Left renal pelvis (tissue), 4 donors: ENCODE measurements at places on chromosomes 13 and 19. TPM values are rescaled to one million over a fixed set of nuclear protein-coding genes. Genes with fewer than 3 reads are reported as not detected.

ZNF175 gene
- 18.2 TPM for polyA plus RNA-seq

- DNase-seq, result no peak
These were observed 149.7 kb upstream of the SPACA7 start for GRCh38 chr13:112226320-112227002.

GRCh38 chr19:38395381-38396114 lies 7.1 kb downstream of the SPRED3 start:
- no peak for DNase-seq

GRCh38 chr19:27889156-27889555 lies 1323.8 kb downstream of the UQCRFS1 start:
- no peak for DNase-seq

TEX29 gene
- not detected for polyA plus RNA-seq

DNA sequence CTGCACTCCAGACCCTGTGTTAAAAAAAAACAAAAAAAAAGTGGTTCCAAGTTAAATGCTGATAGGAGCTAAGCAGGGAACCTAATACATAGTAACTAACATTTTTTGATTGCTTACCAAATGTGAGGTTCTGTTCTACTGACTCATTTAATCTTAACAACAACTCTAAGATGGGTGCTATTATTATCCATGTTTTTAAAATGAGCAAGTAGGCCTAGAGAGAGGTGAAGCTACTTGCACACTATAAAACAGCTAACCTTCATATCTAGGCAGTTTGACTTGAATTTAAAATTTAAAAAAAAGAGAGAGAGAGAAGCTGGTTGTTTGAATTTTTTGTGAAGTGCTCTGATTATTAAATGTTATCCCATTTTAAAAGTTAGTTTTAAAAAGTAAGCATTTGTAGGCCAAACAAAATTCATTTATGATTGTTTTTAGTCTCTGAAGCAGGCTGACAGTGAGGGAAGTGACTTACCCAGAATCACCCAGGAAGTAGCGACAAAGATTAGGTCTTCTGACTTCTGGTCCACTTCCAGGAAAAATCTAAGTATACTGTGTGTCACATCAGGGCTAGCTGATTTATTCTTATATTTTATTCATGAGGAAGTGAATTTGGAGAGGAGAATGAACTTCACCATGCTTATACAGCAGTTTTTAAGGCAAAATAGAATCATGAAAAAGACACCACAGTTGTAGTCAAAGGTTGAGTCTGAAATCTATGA lies 2.4 kb downstream of the SIGLECL1 start:
- DNase-seq, result no peak

DNA sequence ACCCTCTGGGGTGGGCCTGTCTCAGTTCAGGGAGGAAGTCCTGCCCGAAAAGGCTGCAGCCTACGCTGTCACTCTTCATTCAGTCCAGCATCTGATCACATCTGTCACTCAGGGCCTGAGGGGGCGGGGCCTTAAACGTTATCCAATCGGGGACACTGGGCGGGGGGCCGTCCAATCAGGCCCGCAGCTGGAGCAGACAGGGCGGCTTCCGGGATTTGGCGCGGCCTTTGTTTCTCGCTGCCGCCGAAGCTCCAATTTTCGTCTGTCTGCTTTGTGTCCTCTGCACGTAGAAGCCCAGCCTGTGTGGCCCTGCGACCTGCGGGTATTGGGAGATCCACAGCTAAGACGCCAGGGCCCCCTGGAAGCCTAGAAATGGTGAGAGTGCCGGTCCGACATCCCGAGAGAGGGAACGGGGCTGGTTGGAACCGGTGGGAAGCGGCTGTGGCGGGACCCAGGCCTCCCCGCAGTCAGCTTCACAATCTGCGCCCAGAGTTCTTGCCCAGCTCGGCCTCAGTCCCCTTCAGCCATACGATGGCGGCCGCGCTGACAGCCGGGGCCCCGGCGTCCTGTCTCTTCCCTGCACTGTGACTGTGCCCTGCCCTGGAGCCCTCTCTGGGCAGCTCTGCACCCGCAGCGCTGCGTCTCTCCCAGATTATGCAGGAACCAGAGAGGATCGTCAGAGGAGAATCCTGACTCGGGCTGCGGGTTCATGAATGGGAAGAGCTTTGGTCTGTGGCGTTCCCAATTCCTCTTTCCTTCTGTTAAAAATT lies at the start of gene ZNF730:
ZNF730 (plus strand) TSS at position 224 of the 770 bp plus-strand sequence; CDS start at position 373, 149 bp downstream.
- DNase-seq, result peak; percentile 53

DNA sequence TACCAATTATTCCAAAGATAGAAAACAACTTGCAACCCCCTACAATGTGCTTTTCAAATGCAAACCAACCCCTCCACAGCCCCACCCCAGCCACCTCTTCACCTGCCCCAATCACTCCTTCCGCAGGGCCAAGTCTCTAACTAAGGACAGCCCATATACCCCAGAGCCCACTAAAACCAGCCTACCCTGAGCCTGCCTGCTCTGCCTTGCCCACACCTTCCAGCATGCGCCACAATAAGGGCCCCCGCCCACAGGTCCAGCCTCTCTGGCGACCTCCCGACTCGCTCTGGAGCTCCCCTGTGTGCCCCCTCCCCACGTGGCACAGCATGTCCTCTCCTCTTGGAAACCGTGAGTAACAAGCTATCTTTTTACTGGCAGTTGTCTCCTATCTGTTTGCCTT lies 42.8 kb upstream of the MEDAG start:
- no peak for DNase-seq

ATCAY gene
- polyA plus RNA-seq, result 0.36 TPM

KLK2 gene
- polyA plus RNA-seq, result 0.26 TPM

DCT gene
- 0.34 TPM for polyA plus RNA-seq

DNA sequence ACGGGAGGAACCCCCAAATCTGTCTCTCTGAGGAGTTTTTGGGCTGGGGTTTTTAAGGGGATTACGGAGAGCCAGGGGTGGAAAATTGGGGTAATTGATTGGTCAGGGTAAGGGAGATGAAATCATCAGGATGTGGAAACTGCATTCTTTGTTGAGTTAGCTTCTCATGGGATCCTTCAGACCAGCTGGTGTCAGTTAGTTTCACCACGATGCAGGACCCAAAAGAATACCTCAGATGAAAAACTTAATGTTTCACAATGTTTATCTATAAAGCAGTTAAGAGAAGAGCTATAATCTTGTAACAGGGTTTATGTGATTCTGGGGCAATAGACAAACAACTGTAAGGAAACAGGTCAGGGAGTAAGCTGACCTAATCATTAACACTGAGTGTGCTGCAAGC lies 230.8 kb downstream of the POU4F1 start:
- DNase-seq, result no peak

- DNase-seq, result no peak
These were observed 142.2 kb downstream of the FGF9 start for GRCh38 chr13:21813110-21813509.

URAD gene
- polyA plus RNA-seq, result not detected

FKRP gene
- 20.1 TPM for polyA plus RNA-seq

DNA sequence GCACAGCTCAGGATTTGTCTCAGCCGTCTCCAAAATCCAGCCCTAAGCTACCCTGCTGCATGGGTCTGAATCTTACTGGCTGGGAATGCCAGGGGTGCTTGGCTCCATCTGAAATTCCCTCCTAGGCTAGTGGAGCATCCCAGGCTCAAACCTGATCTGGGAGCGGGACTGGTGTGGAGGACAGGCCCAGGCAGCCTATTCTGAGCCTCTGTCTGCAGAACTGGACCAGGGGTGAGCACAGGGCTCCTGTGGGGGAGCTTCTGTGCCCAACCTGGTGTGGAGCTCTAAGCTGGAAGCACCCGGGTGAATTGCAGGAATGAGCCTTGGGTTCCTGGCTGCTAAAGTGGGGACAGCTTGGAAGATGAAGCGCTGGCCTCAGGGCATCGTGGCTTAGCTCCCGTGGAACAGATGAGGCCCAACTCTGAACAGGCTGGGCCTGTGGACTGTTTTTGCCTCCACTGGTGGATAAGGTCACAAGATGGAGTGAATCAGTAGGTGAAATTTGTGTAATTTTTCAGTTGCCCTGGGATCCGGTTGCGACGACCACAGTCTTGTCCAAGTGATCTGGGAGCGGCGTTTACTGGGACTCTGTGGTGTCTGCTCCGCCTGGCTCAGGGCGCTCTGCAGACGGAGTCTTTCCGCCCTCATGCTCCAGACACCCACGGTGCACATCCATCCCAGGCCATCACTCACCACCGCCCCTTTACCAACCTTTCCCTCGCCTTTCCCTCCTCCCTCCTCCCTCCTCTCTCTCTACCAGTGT lies 79.5 kb downstream of the TEX29 start:
- no peak for DNase-seq

- DNase-seq, result no peak
These were observed 808 bp downstream of the SLITRK5 start for GRCh38 chr13:87671753-87672605.

DNA sequence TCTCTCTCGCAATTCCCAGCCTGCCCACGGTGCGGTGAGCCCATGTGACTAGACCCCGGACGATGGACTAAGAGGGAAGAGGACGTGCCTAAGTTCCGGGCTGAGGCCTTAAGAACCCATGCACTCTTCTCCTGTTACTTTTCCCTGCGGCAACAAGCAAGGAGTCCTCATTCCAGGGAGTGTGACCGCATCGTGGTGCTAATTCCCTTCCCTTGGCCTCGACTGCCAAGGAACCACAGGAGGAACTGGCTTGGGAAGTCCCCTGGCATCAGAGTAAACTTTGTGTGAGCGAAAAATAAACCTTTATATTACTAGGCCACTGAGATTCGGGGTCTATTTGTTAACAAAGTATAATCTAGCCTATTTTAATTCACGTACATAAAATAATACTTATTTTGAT lies 34.0 kb downstream of the FGF14 start:
- no peak for DNase-seq

GRCh38 chr13:98223741-98224140 lies 46.7 kb upstream of the RNF113B start:
- DNase-seq, result no peak

AP1M1 gene
- polyA plus RNA-seq, result 56.1 TPM

GRCh38 chr19:12155324-12155860 lies 1.1 kb downstream of the ZNF625 start:
- DNase-seq, result peak; percentile 10

GRCh38 chr13:33775339-33776108 lies 42.4 kb upstream of the RFC3 start:
- DNase-seq, result no peak

VSTM2B gene
- 0.79 TPM for polyA plus RNA-seq

DNA sequence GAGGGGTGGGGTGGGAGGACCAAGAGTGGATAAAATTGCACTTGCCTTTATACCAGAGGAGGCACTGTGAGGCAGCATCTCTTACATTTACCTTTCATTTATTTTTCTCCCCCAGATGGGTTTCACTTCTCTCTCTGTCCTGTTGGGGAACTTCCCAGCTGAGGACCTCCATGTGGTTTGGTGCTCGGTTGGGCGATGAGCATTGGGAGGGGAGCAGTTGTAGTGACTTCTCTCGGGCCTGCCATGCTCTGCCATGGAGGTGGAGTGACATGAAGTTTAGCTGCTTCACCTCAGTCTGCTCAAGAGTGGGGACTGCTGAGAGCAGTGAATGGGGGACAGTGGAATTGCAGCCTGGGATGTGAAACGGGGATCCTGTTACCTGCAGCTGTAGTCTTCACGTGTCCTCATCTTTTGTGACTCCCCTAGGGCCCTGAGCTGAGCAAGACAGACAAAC lies 23.1 kb upstream of the CXCL17 start:
- no peak for DNase-seq

ZMYM2 gene
- 116 TPM for polyA plus RNA-seq

- no peak for DNase-seq
These were observed 4.3 kb downstream of the CEBPG start for GRCh38 chr19:33377586-33378475.

ZNF724 gene
- polyA plus RNA-seq, result 5.0 TPM

SMIM7 gene
- polyA plus RNA-seq, result 106 TPM

DNA sequence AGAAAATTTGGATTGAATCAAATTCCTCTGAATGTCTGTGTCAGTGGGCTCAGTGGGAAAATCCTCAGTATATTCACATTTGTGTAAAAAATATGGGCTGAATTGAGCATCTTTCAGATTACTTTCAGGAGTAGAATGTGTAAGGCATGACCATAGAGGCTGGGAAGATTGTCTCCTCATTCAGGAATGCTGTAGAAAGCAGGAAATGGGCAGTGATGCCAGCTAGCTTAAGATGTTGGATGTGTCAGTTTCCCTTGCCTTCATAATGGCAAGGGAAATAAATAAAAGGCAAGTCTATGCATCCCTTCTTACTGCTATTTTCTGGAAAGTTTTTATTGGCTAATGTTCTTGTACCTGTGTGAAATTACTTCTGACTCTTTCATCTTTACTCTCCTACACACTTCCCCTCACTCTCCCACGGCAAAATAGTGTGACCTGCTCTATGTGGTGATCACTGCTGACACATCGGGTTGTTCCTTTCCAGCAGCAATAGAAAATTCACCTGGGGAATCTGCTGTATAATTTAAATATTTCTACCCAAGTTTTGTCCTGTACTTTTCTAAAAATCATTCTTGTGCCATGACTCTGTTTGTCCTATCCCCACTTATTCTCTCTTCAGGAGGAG lies 103.2 kb downstream of the LMO7 start:
- DNase-seq, result no peak

DNA sequence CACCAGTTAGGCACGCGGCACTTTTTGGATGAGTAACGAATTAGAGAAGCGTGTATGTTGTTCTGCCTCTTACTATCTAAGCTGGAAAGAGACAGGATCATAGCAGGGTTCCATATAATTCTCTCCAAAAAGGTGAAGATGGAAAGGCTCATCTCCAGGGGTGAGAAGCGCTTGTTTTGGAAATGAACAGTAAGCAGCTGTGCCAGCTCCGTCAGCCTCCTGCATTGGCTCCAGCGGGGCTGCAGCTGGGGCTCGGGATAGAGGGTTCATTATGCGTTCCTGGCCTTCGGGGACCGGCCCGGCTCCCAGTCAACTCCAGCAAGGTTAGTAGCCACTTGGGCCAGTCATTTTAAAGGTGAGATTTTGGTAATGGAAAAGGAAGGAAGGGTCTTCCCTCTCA lies 155.5 kb downstream of the COL4A1 start:
- DNase-seq, result no peak

GRCh38 chr13:28822151-28822550 lies 2.0 kb downstream of the MTUS2 start:
- no peak for DNase-seq

GRCh38 chr13:72839831-72840426 lies 58.0 kb downstream of the PIBF1 start:
- no peak for DNase-seq

DNA sequence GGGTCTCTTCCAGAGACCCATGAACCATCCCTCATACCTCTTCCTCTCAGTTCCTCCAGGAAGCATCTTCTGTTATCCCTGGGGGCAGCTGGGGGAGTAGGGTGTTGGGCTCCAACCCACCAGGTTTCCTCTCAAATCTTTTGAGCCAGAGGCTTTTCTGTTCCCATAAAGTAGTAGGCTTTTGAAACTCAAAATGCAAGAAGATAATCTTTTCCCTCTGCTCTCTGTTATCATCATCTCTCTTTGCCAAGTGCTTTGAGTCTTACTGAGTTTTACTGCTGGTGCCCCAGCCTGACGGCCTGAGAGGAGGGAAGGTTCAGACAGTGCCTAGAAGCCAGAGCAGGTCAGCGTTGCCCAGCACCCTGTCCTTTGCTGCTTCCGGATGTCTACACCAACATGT lies 157.2 kb downstream of the B3GLCT start:
- no peak for DNase-seq

GRCh38 chr19:16180611-16181010 lies 4.6 kb upstream of the FAM32A start:
- no peak for DNase-seq

PLA2G4C gene
- polyA plus RNA-seq, result 5.6 TPM
